Neural progenitor cell (in vitro differentiated cells): ENCODE measurements at places on chromosomes 3 and 15. TPM values are rescaled to one million over a fixed set of nuclear protein-coding genes. Genes with fewer than 3 reads are reported as not detected.

APPL1 gene
- total RNA-seq, result 29.0 and 42.3 TPM in 2 replicates

CHST14 gene
- 11.9 and 17.5 TPM in 2 replicates for total RNA-seq

CD96 gene
- total RNA-seq, result not detected in 2 replicates

TGM4 gene
- total RNA-seq, result 0.04 and 0.12 TPM in 2 replicates

UNC13C gene
- 0.03 TPM in 1 of 2 replicates, not detected in the other for total RNA-seq

TEX9 gene
- total RNA-seq, result 8.1 and 8.3 TPM in 2 replicates

SOX14 gene
- total RNA-seq, result not detected in 2 replicates

PLA2G4E gene
- not detected in 2 replicates for total RNA-seq

SCN11A gene
- 0.69 and 0.81 TPM in 2 replicates for total RNA-seq

XCR1 gene
- total RNA-seq, result not detected in 2 replicates
